ENCODE measurements at places on chromosomes 7 and 10.

GRCh38 chr7:51309361-51310130, 7.1 kb downstream of the COBL start:
- DNase-seq: no peak

DNA sequence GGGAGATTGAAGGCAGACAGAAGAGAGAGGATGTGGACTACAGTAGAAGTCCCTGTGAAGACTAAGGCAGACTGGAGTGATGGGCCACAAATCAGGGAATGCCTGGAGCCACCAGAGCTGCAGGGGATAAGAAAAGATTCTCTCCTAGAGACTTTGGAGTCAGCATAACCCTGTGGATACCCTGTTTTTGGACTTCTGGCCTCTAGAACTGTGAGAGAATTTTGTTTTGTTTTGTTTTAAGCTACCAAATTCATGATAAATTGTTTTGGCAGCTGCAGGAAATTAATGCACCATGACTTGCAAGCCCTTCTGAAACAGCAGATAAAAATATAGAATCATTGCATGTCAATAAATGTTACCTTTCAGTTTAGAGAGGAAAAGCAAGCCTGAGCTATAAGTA, 41.3 kb downstream of the INHBA start:
- DNase-seq: no peak

DNA sequence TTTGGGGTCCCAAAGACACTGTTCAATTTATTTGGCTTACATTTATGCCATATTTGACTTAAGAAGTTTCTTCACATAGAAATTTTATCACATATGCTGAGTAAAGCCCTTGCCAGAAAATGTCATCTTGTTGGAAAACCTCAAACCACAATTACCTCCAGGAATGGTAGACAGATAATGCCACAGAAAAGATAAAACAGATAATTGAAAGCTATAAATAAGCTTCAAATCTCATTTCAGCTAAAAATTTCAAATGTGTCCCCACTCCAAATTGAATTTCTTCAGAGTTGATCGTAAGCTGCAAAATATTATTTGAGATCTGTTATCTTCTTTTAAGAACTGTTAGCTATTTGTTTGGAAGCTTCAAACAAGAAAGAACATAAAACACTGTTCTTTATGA, 176.4 kb upstream of the PTN start:
- no peak for DNase-seq

DNA sequence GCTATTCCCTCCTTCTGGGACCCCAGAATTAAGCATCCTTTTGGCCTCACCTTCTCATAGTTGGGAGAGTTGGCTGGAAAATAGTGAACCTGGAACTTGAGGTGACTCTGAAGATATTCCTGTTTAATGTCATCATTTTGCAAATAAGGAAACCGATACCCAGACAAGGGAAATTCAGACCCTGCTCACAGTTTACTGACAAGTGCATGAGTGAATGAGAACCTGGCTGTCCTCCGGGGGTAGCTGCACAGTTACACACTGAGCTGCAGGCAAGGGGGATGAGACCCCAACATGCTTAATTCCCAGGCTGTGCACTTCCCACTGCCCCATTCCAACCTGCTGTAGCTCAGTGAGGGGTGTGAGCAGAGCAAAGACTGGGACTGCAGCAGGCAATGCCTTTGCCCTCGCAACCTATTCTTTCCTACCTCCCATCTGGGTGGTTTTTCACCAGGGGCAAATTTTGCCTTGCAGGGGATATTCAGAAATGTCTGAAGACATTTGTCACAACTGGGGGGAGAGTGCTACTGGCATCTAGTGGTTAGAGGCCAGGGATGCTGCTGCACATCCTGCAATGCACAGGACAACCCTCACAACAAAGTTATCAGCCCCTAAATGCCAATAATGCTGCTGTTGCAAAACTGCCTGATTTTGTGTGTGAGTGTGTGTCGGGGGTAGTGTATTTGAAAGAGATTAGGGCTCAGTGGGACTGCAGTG, 136.2 kb downstream of the SORCS3 start:
- DNase-seq: no peak

DNA sequence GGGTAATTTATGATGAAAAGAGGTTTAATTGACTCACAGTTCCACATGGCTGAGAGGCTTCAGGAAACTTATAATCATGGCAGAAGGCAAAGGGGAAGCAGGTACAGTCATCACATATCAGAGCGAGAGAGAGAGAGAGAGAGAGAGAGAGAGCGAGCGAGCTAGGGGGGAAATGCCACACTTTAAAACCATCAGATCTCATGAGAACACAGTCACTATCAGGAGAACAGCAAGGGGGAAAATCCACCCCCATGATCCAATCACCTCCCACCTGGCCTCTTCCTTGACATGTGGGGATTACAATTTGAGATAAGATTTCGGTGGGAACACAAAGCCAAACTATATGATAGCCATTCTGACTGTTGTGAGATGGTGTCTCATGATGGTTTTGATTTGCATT, 576.3 kb downstream of the GFRA1 start:
- no peak for DNase-seq

GRCh38 chr10:97905276-97905675, 55.6 kb downstream of the GOLGA7B start:
- DNase-seq: no peak

- no peak for DNase-seq
Observed at GRCh38 chr7:100639995-100640516, 1.3 kb downstream of the TFR2 start.

DNA sequence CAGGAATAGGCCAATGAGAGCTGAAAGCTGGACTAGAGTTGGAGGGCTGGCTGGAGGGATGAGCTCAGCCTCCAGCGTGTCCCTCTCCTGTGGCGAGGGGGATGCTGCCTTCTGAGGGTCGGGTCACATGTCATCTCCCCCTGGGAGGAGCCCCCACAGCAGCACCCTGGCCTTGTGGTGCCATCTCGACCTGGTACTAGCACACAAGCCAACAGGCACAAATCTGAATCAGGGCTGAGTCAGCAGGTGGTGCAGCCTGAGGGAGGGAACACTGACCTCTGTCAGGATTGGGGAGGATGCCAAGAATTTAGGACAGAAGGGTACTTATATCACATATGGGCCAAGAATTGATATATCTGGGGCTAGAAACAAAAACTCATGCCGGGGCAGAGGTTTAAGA, 280.4 kb downstream of the CELF2 start:
- peak; percentile 28 for DNase-seq

- DNase-seq: peak; percentile 22
Observed at GRCh38 chr7:123999703-124000102, 33.2 kb downstream of the TMEM229A start.

DNA sequence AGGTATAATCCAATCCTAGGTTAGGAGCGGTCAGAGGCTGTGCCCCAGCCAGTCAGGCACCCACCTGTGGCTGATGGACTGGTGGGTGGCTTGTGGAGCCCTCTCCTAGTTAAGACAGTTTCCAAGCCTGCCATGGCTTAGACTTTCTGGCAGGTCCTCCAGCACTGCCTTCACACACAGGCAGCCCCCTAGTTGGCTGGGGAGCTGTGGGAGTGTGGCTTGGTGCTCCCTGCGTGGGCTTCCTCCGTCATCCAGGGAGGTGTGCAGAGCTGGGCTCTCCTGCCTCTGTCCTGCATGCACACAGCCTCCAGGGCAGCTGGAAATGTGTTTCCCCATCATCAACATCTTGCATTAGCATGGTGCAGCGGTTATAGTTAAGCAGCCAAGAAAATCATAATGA, 84.3 kb upstream of the RHEB start:
- no peak for DNase-seq

DNA sequence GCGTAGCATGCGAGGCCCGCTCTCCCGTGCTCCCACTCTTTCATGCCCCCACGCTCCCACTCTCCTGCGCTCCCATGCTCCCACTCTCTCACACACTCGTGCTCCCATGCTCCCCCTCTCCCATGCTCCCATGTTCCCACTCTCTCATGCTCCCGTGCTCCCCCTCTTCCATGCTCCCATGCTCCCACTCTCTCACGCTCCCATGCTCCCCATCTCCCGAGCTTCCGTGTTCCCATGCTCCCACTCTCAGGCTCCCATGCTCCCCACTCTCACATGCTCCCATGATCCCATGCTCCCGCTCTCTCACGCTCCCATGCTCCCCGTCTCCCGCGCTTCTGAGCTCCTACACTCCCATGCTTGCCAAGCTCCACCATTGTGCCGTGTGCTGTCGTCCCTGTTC, 84.4 kb upstream of the ANLN start:
- DNase-seq: no peak

DNA sequence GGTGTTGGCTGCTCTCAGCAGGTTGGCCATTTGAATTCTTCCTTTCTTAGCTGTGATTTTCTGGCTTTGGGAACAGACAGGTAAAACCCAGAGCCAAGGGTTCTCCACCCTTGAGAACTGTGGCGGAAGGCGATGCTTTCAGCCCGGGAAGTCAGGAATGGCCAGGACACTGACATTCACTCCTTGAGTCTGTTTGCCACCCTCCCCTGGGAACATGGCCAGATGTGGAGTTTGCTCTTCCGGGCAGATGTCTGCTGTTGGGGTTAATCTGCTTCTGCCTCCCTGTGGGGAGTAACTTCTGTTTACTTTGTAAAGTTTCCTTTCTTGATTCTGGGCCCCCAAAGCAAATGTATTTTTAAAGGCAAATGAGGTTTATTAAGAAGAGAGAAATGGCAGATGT, 17.7 kb downstream of the GATA3 start:
- DNase-seq: no peak

- DNase-seq: no peak
Observed at GRCh38 chr7:21355406-21355874, 72.4 kb upstream of the SP4 start.

GRCh38 chr10:49559476-49559875, 20.6 kb upstream of the ERCC6 start:
- DNase-seq: no peak

DNA sequence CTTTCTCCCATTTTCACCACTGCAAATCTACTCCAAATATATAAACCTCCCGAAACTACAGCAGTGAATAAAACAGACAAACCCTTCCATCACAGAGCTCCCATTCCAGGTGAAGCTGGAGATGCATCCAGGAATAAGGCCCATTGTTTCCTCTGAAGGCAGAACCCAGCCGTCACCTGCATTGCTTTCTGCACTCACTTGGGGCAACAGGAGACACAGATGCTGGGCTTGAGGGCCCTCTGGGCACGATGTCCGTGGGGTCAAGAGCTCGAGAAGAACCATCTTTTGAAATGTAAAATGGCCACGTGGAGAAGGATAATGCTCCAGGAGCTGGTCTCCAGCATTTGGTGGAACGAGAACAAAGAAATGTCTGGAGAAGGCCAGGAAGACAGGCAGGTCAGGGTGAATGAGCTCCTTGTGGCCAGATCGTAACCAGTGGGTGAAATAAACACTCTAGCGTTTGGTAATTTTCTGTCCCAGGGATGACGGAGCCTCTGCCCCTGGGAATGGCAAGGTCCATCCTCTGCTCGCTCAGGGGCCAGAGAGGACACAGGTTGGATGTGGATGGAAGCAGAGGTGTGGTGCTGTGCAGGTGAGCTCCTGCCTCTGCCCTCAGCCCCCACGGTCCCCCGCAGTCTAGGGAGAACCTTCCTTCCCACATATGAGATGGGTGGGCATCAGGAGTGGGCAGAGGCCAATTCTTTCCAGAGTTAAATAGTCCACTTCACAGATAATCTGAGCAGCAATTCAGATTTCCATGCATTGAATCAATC, 556.1 kb downstream of the DNAJB6 start:
- DNase-seq: no peak

DNA sequence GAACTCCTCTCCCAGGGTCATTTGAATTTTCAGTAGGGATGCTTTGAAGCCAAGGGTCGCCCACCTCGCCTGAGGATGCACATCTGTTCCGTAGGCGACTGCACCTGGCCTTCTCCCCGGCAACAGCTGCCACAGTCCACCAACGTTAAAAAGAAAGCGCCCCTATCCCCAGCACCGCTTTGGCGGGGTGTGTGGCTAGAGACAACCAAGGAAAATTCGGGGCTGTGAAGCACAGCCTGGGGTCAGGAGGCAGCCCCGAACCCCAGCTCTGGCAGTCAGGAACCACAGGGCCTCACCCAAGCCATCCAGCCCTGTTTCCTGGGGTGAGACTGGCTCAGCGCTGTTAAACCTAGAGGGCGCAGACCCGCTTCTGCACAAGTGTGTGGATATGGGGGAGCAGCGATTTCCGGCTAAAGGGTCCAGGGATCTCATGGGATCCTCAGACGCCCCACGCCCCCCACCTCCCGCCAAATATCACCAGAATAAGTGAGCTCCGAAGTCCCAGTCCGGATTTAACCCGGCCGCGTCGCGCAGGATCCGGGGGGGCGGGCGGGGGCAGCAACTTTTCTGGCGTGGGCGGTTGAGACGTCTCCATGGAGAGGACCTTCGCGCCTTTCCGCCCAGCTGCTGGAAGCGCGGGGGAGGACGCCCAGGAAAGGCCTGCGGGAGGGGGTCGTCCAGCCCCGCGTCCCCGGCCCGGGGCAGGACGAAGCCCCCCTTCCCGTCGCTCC, 822 bp downstream of the ZC3HAV1L start:
- peak; percentile 32 for DNase-seq

DNA sequence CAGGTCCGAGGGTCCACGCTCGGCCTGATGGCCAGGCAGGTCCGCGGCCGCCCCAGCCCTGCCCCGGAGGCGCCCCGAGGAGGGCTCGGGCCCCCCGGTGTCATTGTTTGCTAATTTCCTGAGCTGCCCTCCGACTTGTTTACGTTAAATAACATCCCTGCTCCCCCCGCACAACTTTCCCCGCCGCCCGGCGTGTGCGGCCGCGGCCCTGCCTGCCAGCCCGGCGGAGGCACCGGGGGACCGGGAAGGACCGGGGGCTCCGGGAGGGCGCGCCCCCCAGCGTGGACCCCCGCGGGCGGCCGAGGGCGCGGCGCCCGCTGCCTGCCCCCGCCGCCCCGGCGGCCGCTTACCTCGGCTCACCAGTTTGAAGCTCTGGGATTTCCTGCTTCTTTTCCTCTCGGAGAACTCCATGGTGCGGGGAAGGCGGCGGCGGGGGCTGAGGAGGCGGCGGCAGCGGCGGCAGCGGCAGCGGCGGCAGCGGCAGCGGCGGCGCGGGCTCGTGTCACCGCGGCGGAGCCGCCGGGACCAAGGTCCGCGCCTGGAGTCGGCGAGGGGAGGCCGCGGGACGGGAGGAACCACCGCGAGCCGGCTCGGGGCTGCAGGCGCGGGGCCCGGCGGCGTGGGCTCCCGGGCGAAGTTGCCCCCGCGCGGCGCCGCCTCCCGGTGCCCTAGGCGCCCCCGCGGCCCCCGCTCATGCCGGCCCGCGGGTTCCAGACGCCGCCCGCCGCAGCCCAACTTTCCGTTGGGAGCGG, 515 bp downstream of the BEND7 start:
- no peak for DNase-seq

All from fibroblast of lung (primary cell).